ENCODE measurements at places on chromosomes 2 and 18. TPM values are rescaled to one million over a fixed set of nuclear protein-coding genes. Genes with fewer than 3 reads are reported as not detected.

Gene L3MBTL4
- total RNA-seq, result not detected

Gene MEP1B
- not detected for total RNA-seq

Gene PDE1A
- total RNA-seq, result 7.0 TPM

Gene ANKRD44
- 5.9 TPM for total RNA-seq

Gene DCC
- total RNA-seq, result not detected

Gene CABYR
- not detected for total RNA-seq

Gene ADGRF3
- not detected for total RNA-seq

Gene SPP2
- total RNA-seq, result not detected

Gene BMPR2
- total RNA-seq, result 9.1 TPM

Gene TSPYL6
- total RNA-seq, result not detected

Gene CHRND
- total RNA-seq, result not detected

Gene ALPG
- total RNA-seq, result not detected

Gene LIMS4
- 0.26 TPM for total RNA-seq

Gene ZNF516
- 1.7 TPM for total RNA-seq

Gene REG1A
- not detected for total RNA-seq

Gene PSMA8
- 0.23 TPM for total RNA-seq

Gene C2orf72
- total RNA-seq, result not detected

Gene KCNE4
- 0.30 TPM for total RNA-seq

Gene REG3A
- total RNA-seq, result not detected

Gene ZBTB7C
- 0.10 TPM for total RNA-seq

Gene ACMSD
- not detected for total RNA-seq

Gene SLC25A12
- total RNA-seq, result 19.5 TPM

Gene AQP12A
- total RNA-seq, result not detected

Gene ARHGAP25
- not detected for total RNA-seq

Gene IL1F10
- total RNA-seq, result not detected

Gene UGT1A10
- total RNA-seq, result 0.33 TPM

Gene SOWAHC
- total RNA-seq, result 15.2 TPM

Data from MG63 (cell line).